ENCODE measurements at places on chromosomes 16 and 17.

DNA sequence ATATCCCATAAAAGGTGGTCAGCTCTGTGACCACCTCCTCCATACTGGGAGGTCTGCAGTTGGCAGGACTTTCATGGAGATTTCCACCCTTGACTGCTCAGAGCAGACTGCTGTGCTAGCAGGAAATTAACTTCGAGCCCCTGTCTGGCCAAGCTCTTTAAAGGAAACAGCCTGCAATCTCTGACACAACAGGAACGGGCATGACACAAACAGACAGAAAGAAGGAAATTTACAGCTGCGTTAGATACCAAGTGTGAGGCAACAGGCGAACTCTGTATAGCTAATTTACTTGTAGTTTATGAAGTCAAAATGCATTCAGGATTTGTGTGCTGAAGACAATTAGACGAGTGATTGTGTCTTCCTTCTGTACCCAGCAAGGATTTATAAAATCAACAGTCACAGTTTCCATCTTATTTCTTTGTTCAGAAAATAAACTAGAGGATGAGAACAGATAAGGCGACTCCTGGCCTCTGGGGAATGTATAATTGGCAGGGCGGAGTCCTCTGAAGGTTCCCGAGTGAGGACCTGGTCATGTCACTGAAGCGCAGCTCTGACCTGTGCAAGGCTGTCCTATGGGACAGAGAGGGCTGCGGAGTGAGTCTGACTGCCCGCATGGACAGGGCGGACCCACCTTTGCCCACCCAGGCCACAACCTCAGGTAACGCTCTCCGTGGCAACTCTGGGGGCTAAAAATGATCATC lies 16.1 kb downstream of the WIPI1 start:
- peak; percentile 41 for DNase-seq

- no peak for DNase-seq
These were observed 2.9 kb downstream of the CRHR1 start for GRCh38 chr17:45787044-45787443.

- no peak for DNase-seq
These were observed 27.4 kb downstream of the DRC3 start for GRCh38 chr17:18000030-18000408.

DNA sequence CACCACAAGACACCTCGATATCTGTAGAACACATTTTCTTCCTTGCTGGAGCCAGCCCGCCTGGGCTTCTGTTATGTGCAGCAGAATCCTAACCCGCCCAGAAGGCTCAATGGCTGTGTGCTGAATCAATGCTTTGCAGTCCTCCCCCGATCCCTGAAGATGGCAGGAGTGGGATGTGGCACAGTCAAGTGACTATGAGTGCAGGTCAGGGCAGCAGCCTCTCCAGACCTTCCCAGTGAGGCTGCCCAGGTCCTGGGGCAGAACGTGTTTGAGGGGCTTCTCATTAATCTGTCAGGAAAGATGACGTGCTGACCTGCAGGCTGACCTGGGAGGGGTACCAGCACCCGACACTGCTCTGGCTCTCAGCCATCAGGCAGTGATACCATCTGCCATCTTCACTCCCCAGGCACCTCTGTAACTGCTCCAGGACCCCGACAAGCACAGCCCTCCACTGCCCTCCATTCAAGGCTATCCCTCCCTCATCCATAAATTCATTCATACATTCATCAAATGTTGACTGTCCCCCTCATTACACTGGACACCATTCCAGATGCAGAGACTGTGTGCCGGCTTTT lies 35.2 kb downstream of the LRRC75A start:
- DNase-seq: no peak

DNA sequence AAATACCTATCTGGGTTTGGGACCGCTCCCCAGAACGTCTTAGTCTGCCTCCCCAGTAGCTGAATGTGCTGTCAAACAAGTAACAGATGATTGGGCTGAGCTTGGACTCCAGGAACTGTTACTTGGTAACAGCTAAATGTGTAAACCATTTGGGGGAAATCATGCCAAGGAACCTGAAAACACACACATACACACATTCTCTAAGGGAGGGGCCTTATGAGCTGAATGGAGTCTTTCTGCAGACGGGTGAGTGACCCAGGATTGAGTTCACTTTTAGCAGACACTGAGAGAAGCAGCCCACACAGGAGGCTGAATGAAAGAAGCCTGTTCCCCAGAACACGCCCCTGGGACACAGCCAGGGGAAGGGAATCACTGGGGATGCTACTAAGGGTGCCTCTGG lies 1.6 kb downstream of the ACLY start:
- DNase-seq: peak; percentile 64

GRCh38 chr17:2215616-2216364 lies 87.8 kb downstream of the SMG6 start:
- peak; percentile 96 for DNase-seq

DNA sequence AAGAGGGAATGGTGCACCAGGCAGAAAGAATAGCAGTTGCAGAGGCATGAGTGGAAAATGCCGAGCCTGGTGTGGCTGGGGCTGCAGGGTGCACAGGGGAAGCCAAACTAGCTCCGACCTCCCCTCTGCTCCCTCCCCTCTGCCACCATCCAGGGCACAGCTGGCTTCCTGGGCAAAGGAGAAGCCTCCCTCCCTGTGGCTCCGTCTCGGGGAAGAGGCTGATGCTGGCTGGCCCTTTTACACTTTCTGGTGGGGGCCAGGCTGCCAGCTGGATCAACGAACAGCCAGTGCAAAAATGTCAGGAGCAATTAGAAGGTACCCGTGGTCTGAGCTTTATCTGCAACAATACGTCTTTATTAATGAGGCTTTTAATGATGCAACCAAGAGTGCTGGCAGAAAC lies 37.1 kb upstream of the KCNJ12 start:
- DNase-seq: no peak

DNA sequence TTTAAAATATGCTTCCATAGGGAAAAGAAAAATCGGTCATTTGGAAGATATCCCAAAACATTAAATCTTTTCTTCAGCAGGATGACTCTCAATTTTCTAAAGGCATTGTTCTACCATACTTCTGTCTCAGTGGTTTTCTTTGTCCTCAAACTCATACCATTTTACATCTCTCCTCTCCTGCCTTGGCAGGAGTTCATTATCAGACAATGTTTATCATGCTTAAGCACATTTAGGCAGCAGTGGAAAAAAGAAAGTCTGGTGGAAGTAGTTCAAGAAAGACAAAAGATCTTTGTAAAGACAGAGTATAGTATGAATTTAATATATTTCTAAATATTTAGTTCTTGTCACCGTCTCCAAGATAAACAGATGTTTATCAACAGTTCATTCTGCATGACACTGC lies 68.2 kb downstream of the CDK12 start:
- no peak for DNase-seq

DNA sequence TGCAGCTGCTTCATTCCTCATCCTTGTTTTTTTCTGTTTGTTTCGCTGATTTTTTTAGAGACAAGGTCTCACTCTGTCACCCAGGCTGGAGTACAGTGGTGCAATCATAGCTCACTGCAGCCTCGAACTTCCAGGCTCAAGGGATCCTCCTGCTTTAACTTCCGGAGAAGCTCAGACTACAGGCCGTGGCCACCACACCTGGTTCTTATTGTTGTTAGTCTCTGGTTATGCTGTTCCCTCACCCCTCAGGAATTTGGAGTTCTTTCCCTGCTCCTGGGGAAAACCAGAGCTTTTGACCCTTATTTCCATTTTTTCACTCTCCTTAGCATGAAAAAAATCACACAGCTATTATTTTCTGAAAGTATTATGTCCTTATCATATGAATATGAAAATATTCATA lies 1.8 kb downstream of the ODF4 start:
- no peak for DNase-seq

DNA sequence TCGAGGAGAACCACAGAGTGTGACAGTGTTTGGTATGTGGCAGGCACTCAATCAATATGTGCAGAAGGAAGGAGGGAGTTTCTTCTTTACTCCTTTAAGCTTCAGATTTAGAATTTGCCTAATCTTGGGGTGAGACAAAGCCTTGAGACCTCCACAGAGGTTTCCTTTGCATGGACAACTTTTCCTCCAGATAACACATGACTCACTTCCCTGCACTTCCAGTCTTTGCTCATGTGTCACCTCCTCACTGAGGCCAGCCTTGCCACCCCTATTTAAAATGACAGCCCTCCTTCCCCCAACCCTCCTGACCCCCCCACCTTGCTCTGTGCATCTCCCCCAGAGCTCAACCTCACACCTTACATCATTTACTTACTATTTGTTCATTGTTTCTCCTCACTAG lies 17.4 kb upstream of the NOS2 start:
- DNase-seq: no peak

- DNase-seq: no peak
These were observed 14.6 kb downstream of the SCIMP start for GRCh38 chr17:5220074-5220473.
